H4 (cell line): ENCODE measurements at places on chromosomes 5 and 9.

- no peak for DNase-seq
Measured at GRCh38 chr5:59532979-59533729, 360.4 kb downstream of the PDE4D start.

GRCh38 chr5:134206627-134207160 is 19.2 kb downstream of the PPP2CA start:
- no peak for DNase-seq

DNA sequence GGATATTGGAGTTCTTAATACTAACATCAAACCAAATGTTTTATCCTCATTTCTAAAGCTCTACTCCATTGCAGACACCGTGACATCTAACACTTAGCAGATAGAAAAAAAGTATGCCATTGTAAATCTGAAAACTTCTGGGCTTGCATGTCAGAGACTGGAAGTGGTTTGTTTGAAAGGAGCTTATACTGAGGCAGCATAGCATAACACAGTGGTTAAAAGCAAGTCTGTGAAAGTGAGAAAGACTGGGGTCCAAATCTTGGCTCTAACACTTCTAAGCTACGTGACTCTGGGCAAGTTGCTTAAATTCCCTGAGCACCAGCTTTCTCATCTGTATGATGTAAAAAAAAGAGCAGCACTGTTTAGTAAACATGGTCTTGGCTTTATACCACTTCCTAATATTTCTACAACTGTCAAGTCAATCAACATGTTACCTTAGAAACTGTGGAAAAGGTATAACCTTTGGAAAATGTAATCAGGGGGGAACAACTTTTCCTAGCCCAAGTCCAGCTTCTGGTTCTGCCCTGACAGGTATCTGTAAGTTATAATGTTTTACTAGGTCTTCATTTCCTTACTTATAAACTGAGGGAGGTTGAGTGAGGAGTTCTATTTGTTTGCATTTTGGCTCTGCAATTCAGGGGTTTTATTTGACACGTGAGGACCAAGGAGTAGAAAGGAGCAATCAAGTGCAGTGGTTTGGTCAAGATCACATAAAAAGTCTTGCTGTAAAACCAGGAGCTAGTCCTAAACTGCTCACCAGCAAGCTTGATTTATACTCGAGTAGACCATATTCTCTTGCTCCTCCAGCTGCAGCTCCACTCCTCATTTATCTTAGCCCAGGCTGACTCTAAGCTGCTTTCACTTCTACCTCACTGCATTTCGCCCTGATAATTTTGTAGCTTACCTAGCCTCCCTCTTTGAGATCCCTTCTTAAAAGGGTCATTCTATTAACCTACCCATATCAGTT is 541.0 kb downstream of the RAB3C start:
- no peak for DNase-seq

DNA sequence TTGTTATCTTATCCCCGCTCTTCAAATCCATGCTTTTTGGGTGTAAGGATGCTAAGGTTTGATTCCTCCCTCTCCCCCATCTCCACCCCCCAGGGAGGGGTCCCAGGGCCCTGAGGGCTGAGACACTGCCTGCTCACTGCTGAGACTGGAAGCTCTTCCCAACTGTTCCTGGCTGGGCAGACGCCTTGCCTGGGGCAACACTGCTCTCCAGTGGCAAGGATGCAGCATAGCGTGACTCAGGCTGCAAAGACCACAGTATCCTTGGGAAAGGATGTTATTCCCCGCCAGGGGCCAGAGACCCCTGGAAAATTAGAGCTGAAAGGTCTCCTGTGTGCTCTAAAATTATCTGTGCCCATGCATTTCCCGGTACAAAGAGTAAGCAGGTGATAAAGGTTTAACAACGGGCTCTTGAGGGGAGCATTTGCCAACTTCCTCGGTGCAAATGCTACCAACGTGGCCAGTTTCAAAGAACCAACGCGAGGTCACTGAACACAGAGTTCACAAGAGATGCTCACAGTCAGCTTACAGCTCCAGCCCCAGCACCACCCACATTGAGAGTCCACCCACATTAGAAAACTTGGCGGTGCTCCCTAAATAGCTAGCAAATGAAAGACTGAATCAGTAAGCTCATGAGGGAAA is 271.9 kb downstream of the NSG2 start:
- peak; percentile 78 for DNase-seq

- no peak for DNase-seq
Measured at GRCh38 chr9:135422341-135422944, 57.1 kb upstream of the PPP1R26 start.
